Activated CD4-positive, alpha-beta T cell treated with anti-CD3 and anti-CD28 coated beads, Interleukin-2, Interleukin-4, amounts not matched to agents 100 ng/mL and 50 ng/mL, durations not matched to agents 16 hours and 8 hours (primary cell): ENCODE measurements at places on chromosomes 16 and 17.

DNA sequence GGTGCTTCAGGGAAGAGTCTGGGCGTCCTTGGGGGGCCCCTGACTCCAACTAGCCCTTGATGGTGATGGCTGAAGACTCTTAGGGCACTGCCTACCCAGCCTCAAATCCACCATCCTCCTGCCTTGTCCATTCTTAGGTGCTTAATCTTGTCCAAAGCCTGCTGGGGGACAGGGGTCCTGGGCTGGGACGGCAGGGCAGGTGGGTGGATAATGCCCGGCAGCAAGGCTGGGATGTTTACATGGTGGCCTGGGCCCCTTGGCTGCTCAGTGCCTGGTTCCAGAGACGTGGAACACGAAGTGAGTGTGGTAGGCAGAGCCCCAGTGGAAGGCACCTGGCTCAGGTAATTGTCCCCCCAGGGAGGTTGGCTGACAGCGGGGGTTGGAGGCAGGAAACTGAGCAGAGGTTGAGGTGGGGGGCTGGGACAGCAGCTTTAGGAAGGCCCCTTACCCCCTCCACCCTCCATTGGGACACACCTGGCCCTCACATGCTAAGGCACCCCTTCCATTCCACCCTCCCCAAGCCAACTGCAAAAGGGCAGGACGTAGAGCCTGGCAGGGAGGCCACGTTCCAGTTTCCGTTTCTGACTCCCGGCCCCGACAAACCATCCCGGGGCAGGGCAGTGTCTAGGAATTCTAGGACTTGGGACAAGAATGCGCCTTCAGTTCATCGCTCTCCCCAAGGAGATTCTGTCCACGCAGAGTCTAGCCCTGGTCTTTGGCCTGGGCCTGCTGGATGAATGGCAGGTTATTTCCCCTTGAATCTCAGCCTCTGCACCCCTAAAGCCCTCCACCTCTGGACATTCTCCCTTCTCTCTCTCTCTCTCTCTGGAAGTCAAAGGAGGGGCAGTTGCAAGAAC lies 1.9 kb downstream of the FOXJ1 start:
- DNase-seq = no peak

DNA sequence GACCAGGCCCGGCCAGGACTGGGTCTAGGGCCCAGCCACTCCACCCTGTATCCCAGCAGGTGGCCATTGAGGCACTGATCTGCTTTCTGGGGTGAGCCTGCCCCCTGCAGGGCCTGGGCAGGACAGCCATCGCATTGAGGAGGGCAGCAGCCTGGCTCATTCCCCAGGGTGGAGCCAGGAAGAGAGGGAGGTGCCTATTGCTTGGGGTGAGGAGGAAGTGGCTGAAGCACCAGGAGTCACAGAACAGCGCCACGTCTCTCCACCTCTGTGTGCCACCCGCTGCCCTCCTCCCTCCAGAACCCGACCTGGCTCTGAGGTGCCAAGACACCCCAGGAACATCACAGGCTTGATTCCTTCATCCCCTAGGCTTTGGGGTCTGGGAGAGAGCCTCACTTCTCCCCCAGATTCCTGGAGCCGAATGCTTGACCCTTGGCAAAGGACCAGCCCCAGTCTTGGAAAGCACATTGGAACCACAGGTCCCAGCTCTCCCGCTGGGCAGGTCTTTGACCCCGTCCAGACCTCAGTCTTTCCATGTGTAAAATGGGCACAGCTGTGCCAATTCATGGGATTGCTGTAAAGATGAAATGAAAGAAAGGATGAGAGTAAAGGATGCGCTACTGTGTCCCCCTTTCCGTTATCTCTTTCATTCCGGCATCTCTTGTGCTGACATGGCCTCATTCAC lies 7.2 kb upstream of the KRT36 start:
- DNase-seq = peak; percentile 77

GRCh38 chr16:84700446-84701300 lies 873 bp downstream of the USP10 start:
- DNase-seq = peak; percentile 35

DNA sequence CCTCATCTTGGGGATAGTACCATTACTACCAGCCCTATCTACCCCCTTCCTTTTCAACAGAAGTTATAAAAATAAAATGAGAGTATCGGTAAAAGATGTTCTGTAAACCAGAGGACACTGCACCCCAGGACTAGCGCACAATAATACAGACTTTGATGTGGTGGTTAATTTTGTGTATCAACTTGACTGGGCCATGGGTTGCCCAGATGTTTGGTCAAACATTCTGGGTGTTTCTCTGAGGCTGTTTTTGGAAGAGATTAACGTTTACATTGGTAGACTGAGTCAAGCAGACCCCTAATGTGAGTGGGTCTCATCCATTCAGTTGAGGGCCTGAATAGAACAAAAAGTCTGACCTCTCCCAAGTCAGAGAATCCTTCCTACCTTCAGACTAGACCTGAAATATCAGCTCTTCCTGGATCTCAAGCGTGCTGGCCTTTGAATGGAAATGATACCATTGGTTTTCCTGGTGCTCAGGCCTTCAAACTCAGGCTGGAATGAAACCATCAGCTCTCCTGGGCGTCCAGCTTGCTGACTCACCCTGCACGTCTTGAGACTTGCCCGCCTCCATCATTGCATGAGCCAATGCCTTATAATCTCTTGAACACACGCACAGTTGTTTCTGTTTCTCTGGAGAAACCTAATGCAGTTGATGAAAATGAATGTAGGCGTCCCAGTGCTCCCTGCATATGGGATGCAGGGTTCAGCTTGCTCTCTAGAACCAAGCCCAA lies 10.1 kb downstream of the MRM1 start:
- no peak for DNase-seq

GRCh38 chr16:85479972-85480726 lies 133.0 kb upstream of the GSE1 start:
- no peak for DNase-seq

GRCh38 chr17:37197336-37197735 lies 178.4 kb upstream of the C17orf78 start:
- DNase-seq = no peak

GRCh38 chr16:81005610-81006161 lies 999 bp downstream of the CMC2 start:
- DNase-seq = no peak

- DNase-seq = no peak
Measured at GRCh38 chr16:75176926-75177325, 28.6 kb downstream of the ZFP1 start.

DNA sequence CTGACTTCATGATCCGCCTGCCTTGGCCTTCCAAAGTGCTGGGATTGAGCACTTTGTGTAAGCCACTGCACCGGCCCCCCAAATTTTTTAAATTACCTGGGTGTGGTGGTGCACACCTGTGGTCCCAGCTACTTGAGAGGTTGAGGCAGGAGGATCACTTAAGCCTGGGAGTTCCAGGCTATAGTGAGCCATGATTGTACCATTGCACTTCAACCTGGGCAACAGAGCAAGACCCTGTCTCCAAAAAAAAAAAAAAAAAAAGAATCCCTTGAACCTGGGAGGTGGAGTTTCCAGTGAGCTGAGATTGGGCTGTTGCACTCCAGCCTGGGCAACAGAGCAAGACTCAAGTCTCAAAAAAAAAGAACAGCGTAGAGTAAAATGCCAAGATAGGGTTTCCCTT lies 15.2 kb downstream of the ZNF276 start:
- DNase-seq = no peak

DNA sequence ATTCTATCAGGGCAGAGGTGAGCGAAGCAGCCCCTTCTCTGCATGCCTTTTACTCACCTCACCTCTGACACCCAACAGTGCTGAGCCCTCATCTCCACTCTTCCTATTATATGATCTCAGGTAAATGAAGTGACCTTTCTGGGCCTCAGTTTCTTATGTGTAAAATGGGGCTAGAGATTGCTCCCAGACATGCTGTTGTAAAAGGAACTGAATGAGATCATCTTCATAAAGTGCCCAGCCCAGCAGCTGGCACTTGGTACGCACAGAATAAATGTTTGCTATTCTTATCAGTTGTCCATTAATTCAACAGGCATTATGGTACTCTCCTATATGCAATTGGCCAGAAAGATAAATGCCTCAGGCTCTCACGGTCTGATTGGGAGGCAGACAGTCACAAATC lies 4.5 kb upstream of the GALK1 start:
- DNase-seq = no peak

GRCh38 chr16:85246473-85246872 lies 134.2 kb upstream of the CIBAR2 start:
- DNase-seq = no peak

DNA sequence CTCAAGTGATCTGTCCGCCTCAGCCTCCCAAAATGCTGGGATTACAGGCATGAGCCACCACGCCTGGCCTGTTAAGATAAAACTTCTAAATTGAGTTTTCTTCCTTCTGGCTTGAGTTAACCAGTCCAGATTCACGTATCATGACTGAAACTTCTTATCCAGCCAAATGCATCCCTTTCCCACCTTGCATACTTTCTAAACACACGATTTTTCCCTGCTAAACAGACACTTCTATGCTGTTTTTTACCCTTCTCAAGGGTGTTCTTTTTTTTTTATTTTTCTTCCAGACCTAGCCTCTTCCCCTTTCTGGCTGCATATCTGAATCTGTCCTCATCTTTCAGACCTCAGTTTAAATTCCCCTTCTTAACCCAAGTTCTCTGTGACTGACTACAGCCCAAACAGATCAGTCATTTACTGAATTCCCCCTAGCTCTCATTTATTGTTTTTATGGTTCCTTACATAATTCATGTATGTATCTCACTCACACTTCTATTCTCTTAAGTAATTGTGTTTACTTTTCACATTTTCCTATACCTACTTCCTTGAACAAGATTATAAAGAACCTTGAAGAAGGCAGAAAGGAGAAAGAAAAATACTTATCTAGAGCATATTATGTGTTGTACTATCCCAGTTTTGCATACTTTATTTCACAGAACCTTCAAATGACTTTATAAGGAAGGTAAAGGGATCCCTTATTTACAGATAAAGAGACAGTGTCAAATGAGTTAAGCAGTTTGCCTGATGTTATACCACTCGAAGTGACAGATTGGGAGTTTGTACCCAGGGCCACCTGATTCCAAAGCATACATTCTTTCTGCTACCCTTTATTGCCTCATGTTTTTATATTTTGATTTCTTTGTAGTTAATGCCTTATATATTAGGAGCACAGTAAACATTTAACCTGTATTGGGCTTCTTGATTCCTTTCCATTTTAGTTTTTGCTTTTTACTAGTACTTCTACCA lies 5.2 kb downstream of the EVI2B start:
- DNase-seq = peak; percentile 42

- DNase-seq = no peak
Measured at GRCh38 chr16:74461826-74462225, 40.5 kb upstream of the CLEC18B start.

DNA sequence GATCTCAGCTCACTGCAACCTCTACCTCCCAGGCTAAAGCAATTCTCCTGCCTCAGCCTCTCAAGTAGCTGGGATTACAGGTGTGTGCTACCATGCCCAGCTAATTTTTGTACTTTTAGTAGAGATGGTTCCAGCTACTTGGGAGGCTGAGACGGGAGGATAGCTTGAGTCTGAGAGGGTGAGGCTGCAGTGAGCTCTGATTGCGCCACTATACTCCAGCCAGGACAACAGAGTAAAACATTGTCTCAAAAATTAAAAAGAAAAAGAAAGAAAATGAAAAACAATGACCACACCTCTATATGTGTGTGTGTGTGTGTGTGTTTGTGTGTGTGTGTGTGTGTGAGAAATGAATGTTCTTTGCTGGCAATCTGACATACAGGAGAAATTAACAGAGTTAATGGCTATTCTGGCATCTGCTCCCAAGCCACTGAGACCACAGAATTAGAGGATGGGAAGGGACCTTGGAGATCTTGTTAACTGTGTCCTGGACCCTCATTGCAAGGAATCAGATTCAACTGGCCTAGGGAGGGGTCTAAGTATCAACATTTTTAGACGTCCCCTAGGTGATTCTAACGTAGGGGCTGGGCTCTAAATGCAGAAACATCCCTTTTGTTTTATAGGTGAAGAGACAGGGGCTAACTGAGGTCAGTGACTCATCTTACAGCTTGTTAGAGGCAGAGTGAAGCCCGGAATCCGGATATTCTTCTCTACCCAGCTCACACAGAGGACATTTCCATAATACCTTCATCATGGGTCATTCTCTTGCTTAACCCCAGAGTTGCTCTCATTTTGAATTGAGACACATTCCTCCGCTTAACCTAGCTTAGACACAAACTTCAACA lies 16.4 kb upstream of the MARCHF10 start:
- no peak for DNase-seq

DNA sequence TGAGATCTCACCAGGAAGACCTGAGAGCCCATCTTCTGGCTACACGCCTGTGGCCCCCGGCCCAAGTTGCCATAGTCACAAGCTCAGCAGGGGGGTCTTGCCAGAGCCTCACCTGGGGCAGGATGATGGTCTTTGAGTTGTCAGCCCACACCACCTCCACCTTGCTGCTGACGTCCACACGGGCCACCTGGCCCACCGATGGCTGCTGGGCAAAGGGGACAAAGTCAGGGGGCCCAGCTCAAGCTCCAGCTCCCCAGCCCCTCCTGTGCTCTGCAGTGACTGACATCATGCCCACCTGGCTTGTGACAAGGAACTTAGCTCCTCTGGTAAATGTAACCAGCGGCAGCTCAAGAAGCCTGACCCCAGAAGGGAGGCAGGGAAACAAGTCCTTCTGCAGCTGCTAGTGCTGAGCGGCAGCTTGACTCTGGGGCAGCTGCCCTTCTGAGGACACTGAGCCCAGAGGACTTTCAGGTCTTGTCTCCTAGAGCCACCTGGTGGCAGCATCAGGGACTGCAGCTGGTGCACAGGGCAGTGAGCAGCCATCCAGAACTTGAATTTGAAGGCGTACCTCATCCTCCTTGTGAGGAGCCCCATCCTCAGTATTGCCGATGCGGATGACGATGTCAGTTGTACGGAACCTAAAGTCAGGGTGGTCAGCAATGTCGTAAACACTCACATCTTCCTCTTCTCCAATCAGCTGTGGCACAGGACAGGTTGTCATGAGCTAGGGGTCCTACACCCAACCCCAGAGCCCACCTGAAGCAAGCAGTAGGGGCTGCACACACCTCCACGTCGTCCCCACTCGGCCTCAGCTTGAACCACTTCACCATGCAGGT lies 13.5 kb downstream of the SPHK1 start:
- DNase-seq = peak; percentile 85

DNA sequence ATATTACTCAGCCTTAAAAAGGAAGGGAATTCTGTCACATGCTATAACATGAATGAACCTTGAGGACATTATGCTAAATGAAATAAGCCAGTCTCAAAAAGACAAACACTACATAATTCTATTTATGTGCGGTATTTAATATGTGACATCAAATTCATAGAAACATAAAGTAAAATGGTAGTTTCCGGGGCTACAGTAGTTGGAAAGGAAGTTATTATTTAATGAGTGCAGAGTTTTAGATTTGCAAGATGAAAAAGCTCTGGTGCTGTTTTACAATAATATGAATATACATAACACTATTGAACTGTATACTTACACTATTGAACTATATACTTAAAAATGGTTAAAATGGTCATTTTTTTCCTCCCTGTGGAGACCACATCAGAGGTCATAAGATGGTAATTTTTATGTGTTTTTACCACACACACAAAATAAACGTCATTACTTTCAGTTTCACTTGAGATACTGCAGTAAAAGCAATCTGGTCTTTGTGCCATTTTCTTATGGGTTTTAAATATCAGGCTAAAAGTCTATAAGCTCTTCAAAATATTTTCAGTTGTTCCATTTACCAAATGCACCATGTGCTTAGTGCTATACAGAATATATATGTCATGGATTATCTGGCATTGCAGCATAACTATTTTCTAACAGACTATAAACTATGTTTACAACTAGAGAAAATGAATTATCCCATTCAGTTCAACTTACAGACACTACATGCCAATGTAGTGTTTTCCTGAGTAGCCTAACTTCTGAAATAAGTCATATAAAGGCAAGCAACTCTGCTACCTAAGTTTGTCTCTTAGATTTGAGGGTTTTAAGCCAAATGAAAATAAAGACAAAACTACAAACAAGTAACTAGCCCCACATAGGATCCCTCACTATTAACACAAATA lies 90.9 kb downstream of the SPAG9 start:
- DNase-seq = peak; percentile 46
